Tibial nerve (tissue), 4 donors: ENCODE measurements at places on chromosomes 4 and X.

DNA sequence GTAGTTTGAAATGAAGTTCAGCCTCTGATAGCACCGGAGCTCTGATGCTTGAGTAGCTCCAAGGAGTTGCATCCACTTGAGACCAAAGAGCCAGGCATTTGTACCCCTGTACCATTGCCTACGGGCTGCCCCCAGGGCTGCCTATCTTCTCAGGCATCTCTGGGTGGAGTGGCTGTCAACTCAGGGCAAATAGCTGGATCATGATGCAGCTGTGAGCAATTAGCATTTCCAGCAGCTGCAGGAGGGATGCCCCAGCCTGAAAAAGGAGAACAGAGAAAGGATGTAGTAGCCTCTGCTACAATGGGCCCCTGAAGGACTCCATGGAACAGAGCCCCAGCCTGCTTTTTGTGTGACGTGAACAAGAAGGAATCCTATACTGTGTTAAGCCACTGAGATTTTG, 492.6 kb downstream of the BCOR start:
- no peak for DNase-seq

- no peak for DNase-seq
Measured at GRCh38 chr4:18185491-18185890, 163.9 kb upstream of the LCORL start.

DNA sequence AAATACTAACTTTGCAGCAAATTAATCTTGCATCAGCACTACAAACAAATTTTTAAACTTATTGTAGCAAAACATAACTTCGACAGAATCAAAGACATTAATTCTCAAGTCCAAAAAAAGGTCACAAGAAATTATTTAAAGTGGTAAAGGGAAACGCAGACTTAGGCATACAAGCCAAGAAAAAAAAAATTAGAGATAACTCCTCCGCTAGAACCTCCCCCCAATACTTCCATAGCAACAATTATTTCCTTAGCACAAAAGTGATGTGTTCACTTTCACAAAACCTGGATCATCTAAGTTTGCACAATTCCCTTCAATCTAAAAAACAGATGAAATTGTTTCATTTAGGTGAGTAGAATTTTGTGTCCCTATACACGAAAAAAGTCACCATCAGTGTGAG, 1.1 kb downstream of the LRBA start:
- DNase-seq: no peak

- DNase-seq: no peak
Measured at GRCh38 chr4:135240796-135241195, 1039.2 kb upstream of the PABPC4L start.

DNA sequence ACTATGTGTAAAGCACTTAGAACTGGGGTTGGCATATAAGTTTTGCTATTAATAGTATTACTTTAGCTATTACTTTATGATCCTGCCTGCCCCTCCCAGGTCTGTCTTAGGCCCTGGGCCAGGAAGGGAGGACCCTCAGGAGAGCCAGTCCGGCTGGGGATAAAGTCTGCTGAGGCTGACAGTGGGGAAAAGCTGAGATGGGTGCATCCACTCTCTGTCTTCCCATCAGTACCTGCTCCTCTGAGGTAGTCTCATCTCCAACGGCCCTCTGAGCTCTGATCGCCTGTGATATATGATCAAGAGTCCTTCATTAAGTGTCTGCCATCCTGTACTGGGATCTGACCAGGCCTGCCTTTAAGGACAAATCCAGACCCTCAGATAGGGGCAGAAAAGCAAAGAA, 156.5 kb upstream of the PJA1 start:
- DNase-seq: no peak

DNA sequence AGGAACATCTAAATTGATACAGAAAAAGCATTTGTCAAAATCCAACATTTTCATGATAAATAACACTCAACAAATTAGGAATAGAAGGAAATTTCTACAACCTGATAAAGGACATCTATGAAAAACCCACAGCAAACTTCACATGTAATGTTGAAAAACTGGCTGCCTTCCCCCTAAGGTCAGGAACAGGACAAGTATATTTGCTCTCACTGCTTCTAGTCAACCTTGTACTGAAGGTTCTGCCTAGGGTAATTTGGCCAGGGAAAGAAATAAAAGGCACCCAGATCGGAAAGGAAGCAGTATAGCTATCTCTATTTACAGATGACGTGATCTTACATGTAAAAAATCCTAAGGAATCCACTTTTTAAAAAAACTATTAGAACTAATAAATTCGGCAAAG, 97.1 kb upstream of the USP9X start:
- no peak for DNase-seq

GRCh38 chr4:129334136-129334535, 238.2 kb downstream of the C4orf33 start:
- DNase-seq: no peak

- no peak for DNase-seq
Measured at GRCh38 chr4:26474551-26474950, 15.7 kb downstream of the CCKAR start.

GRCh38 chr4:36064117-36064516, 180.2 kb downstream of the ARAP2 start:
- DNase-seq: no peak
